ENCODE measurements at places on chromosomes 6 and 20.

DNA sequence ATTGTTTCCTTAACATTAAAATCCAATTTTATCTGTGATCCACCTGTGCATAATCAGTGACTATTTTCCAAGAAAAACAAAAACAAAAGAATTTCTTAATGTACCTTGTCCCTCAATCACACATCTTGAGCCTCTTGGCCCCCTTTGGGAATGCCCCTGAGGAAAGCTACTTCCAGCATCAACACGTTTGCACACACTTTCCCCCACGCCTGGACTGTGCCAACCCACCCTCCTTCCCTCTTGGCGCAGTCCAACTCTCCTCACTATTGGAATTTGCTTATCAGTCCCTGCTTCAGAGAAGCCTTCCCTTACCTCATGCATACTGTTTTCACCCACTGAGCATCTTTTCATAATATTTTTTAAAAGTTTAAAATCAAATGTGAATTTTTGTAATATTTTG lies 389.4 kb upstream of the NRSN1 start:
- ATAC-seq, result no peak

DNA sequence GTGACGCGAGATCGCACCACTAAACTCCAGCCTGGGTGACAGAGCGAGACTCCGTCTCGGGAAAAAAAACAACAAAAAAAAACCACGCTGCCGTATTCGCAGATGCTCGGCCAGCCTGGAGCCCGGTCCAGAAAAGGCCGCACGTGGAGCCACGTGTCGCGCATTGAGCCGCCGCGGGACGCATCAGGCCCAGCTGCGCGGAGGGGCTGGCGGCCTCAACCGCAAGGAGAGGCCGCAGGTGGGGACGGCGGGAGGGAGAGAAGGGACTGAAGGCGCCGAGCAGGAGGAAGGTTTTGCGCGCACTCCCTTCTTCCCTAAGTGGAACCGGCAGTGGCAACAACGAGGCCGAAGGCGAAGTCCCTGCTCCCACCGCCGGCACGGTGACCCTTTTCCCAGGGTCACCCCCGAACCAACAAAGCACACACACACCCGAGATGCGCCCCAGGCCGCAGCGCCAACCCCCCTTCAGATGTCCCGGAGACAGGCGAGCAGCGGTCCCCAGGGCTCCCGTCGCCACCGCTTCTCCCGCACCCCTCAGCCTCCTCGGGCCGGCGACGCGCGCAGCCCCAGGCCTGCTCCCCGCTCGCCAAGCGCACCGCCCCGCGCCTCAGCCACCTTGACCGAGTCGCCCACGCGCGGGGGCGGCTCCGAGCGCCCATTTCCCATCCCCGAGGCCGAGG lies 681 bp downstream of the SYCP2 start:
- ATAC-seq, result no peak

DNA sequence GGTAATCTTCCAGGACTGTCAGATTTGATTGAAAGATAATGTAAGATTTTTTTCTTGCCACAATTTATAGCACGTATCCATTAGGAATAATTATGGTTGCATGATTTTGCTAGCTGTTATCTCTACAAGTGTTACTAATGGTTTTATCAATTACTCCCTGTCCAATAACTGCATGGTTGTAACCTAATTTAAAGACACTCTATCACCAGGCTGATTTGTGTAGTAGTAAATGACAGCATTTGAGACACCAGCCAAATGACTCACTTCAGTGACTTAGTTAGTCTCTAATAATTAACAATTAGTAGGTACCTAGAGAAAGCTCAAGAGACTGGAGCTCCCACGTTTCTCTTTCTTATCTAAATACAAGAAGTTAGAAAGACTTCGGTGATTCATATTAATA lies 453.8 kb upstream of the POU3F2 start:
- no peak for ATAC-seq

DNA sequence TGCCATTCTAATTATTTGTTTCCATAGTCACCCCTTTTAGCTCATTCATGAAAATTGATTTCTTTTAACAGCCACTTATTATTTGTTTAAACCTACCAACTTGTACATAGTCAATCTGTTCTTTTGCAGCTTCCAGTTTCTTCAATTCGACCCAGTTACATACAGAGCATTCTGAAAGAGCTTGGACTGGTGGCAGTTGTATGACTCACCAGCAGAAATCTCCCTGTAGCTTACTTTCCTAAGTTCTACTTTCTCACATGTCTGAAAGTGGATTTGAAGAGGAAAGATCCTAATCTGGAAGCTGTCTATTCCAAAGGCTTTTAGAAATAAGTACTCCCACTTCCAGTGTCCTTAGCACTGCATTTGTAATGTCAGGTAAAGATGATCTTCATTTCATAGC lies 447.9 kb downstream of the HTR1B start:
- ATAC-seq, result no peak

- ATAC-seq, result no peak
Observed at GRCh38 chr6:150634176-150634963, 34.7 kb downstream of the PLEKHG1 start.

GRCh38 chr6:72699159-72699558 lies 77.3 kb downstream of the KCNQ5 start:
- no peak for ATAC-seq

- no peak for ATAC-seq
Observed at GRCh38 chr6:161212902-161213301, 61.0 kb downstream of the AGPAT4 start.

- ATAC-seq, result no peak
Observed at GRCh38 chr6:75084018-75084417, 121.8 kb downstream of the COL12A1 start.

DNA sequence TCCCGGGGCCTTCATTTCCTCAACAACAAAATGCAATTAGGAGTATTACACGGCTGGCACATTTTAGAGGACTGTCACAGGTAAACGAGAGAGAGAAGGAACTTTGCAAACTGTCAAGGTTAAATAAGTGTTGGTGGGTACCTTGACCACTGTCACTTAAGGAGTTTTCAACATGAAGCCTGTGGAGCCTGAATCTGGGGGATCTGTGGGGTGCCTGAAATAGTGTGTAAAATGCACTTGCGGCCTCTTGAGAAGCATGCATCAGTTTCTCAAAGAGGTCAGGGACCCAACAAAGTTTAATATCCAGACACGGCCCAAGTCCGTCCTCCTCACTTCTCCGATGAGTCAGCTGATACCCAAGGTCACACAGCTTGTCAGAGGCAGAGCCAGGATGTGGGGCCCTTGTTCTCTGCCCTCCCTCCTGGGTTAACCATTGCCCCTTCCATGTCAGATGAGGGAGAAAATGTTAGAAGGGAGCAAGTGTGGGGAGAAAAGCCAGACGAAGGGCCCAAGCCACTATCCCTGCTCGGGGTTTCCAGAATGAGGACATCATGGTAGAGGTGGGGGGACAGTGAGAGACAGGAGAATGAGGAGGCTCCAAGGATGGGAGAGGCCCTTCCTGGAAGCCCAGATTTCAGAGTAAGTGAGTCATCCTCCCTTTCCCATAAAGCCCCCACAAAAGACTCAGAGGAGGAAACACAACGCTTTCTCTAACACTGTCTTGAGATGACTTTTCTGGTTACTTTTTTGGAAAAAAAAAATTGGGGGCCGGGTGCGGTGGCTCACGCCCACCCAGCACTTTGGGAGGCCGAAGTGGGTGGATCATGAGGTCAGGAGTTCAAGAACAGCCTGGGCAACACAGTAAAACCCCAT lies 42.2 kb downstream of the C6orf132 start:
- no peak for ATAC-seq

GRCh38 chr6:39197521-39197920 lies 31.8 kb downstream of the KCNK5 start:
- ATAC-seq, result no peak

DNA sequence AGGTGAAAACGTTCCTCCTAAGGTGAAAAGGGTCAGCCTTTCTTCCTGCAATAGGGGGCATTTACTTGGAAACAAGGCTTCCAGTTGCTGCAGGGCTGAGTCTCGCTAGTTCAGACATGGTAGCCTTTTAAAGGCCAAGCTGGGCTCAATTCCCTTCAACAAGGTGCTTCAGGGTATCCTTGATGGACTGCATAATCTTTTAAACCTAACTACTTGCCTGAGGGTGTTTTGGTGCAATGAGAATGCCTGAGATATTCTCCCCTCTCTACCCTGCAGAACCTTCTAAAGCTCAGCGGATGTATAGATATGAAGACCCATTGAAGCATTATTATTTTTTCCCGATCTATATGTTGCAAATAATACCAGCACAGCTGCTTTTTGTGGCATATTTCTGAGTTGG lies 416.1 kb downstream of the QKI start:
- no peak for ATAC-seq

GRCh38 chr20:37992802-37993409 lies 40.4 kb downstream of the TTI1 start:
- peak; percentile 58 for ATAC-seq

- no peak for ATAC-seq
Observed at GRCh38 chr6:158284876-158285655, 27.2 kb upstream of the TULP4 start.

DNA sequence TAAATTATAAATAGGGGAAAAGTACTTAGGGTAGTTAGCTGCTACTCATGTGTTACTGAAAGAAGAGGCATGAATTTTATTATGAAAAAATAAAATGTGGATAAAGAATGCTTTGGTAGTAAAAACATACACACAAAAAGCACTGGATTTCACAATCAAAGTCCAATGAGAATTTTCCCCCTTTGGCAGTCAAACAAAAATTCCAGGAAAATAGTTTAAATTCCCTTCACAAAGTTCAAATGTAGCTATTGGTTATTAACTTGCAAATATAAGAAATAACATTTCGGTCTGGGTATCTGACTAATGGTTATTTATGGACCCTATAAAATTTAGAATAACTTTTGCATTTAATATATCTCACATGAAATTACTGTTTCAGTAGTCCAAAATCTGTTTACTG lies 210.4 kb downstream of the FOXC1 start:
- no peak for ATAC-seq

All from motor neuron (in vitro differentiated cells).